ENCODE measurements at places on chromosomes 13 and 19.
A peak's percentile ranks its signal among the peaks of the same experiment; 100 is the strongest.

DNA sequence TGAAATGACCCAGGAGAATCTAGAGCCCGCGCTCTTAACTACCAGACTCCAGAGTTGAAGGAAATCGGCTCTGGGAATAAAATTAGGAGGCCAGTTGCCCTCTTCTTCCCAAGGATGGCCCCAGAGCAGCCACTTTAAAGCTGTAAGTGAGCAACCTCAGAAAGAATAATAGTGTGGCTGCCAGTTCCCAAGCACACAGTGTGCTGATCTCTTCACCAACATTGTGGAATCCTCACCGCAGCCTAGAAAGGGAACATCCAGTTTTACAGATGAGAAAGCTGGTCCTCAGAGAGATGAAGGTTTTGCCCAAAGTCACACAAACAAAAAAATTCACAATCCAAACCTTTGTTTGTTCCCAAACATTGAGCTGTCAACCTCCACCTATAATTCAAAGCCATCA is 39.6 kb downstream of the HSPH1 start:
- no peaks in the 10 kb centered on the region for H3K4me1 ChIP-seq
- H3K27me3 ChIP-seq = peaks cover 2% of the 10 kb centered on the region
- no peaks in the 10 kb centered on the region for H3K36me3 ChIP-seq
- H3K27ac ChIP-seq = no peak overlapping the region

- H3K4me1 ChIP-seq = no peaks in the 10 kb centered on the region
- H3K27ac ChIP-seq = no peak overlapping the region
- no peak overlapping the region for H3K4me3 ChIP-seq
- no peak for DNase-seq
- H3K27me3 ChIP-seq = no peaks in the 10 kb centered on the region
- no peaks in the 10 kb centered on the region for H3K36me3 ChIP-seq
Observed at GRCh38 chr13:111431206-111431605, 110.8 kb downstream of the TEX29 start.

GRCh38 chr19:38273499-38273898 is 9.1 kb downstream of the SPINT2 start:
- H3K27me3 ChIP-seq = no peaks in the 10 kb centered on the region
- peaks cover 2% of the 10 kb centered on the region for H3K4me1 ChIP-seq
- peak overlapping the region; percentile 79 for H3K27ac ChIP-seq
- no peak overlapping the region for H3K4me3 ChIP-seq
- peak; percentile 90 for DNase-seq

DNA sequence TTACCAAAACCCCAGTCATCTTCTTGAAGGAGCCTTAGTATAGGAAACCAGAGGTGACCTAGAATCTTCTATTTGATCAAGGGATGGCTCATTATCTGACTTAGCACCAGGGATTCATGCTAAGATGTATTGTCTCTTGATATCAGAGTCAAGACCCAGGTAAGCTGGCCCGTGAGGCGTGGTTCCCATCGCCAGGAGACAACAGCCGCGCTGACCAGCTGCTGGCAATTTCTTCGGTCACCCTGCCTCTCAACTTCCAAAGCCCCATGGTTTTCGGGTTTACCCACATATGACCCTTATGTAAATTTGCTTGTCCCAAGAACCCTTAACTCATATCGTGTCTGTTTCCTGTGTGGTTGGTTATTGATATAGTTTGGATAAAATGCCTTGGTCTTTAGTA is 77.7 kb upstream of the VSTM2B start:
- no peaks in the 10 kb centered on the region for H3K27me3 ChIP-seq
- no peaks in the 10 kb centered on the region for H3K36me3 ChIP-seq
- no peaks in the 10 kb centered on the region for H3K4me1 ChIP-seq
- H3K27ac ChIP-seq = no peak overlapping the region

DNA sequence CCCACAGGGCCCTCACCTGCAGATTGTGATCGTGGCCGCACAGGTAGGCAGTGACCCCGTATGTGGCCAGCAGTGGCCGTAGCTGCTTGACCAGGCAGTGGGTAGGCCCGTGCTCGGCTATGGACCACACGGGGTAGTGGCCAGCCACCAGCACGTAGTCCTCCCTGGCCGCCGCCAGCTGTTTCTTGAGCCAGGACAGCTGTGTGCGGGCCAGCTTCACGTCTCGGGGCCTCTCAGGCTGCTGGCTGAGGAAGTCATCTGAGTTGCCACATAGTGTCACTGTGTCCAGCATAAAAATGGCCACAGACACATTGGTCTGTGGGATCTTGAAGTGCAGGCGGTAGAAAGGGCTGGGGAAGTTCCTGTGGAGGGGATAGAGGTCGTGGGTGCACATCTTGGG is 1.2 kb downstream of the ACP5 start:
- no peak overlapping the region for H3K4me3 ChIP-seq
- H3K27me3 ChIP-seq = no peaks in the 10 kb centered on the region
- no peak overlapping the region for H3K27ac ChIP-seq
- no peaks in the 10 kb centered on the region for H3K4me1 ChIP-seq
- no peak for DNase-seq
- peaks cover 31% of the 10 kb centered on the region for H3K36me3 ChIP-seq

All from small intestine (tissue), 16 donors.